B cell (primary cell): ENCODE measurements at places on chromosomes 1 and 21. TPM values are rescaled to one million over a fixed set of nuclear protein-coding genes. Genes with fewer than 3 reads are reported as not detected.

ARHGEF16 gene
- 0.22 TPM in 1 of 2 replicates, not detected in the other for total RNA-seq

TSPAN1 gene
- not detected in 2 replicates for total RNA-seq

PRDX1 gene
- total RNA-seq: 96.5 and 104 TPM in 2 replicates

EPHB2 gene
- total RNA-seq: 0.17 and 0.39 TPM in 2 replicates

LRRC7 gene
- not detected in 2 replicates for total RNA-seq
